Kidney (tissue), 22 donors: ENCODE measurements at places on chromosomes 4 and X.

DNA sequence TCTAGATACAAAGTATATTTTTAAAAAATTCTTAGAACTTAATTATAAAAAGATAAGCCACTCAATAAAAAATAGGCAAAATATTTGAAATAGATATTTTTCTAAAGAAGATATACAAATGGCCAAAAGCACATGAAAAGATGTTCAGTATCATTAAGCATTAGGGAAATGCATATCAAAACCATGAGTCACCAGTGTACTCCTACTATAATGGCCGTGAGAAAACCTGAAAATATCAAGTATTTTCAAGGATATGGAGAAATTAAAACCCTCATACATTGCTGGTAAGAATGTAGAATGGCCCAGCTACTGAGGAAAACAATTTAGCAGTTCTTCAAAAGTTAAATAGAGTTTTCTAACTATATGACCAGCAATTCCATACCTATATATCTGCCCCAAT, 337.9 kb downstream of the CAMK2D start:
- DNase-seq = no peak

GRCh38 chrX:133307637-133308498, 89.7 kb upstream of the TFDP3 start:
- no peak for DNase-seq

DNA sequence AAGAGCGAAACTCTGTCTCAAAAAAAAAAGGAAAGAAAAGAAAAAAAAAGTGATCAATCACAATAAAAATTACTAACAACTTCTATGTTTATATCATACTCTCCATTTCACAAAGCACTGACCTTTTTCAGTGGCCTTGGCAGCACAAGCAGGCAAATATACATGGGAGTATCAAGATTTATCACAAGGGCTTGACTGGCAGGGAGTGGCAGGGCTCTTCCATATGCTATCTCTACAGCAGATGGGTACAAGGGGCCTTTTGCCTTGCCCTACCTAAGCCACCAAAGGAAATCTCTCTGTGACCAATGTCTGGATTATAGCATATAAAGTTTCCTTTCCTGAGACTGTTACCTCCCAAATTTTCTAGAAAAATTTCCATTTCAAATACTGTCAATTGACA, 24.4 kb downstream of the TSPAN5 start:
- no peak for DNase-seq

DNA sequence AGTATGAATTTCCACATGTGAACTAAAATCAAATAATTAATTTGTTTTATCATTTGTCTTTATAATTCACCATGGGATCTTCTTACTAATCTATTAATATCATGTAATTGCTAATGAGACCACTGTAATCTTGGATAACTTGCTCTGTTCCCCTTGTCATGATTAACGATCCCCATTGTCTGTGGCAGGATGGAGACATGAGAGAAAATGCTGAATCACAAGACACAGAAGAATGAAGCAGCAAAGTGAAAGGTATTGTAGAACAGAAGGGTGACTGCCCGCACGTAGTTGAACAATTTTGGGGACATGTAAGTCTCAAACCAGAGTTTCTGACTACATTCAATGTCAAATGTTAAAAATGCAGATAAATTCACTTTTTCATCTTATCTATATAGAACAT, 135.2 kb downstream of the EPHA5 start:
- no peak for DNase-seq

DNA sequence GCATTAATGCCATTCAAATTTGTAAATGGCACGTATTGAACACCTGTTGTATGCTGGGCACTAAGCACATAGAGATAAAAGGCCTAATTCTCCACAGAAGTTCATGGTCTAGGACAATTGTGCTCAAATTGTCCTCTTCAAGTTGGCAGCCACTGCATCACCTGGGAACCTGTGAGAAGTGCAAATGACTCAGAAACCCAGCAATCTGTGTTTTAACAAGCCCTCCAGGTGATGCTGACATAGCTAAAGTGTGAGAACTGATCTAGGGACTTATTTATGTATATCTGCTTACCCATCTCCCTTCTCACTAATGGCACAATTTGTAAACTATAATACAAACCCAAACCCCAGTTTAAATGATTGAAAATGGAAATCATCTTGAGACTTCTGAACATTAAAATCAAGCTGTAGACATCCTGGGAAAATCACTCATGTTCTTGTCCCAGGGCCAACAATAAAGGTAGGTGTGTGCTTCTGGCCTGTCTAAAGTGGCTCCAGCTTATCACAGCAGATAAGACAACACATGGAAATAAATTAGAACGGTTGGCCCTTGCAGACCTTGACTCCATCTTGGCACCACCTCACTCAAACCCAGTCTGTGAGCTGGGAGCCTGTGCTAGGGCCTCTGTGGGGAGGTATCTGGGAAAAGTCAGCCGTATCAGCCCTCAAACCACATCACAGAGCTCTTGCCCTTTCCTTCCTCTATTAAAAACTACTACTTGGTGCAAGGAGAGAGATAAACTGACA, 46.8 kb downstream of the UCHL1 start:
- no peak for DNase-seq

GRCh38 chrX:1717373-1717772, 102.5 kb downstream of the ASMT start:
- DNase-seq = peak; percentile 64

DNA sequence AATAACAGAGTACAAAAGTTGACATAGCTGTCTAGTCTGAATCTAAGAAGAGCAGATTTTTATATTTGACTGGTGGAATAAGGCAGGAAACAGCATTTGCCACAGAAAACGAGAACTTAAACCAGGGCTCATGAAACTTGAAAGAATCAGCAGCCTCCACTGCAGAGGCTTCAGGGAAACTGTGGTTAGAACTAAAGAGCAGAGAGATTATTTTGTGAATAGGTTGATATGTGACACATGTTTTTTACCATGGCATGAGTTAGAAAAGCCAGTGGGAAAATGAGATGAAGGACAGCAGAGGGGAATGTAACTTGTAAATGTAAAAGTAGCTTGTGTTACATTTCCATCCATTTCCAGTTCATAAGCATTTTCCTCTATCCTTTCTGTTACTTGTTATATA, 63.7 kb upstream of the CAMK2D start:
- DNase-seq = no peak

DNA sequence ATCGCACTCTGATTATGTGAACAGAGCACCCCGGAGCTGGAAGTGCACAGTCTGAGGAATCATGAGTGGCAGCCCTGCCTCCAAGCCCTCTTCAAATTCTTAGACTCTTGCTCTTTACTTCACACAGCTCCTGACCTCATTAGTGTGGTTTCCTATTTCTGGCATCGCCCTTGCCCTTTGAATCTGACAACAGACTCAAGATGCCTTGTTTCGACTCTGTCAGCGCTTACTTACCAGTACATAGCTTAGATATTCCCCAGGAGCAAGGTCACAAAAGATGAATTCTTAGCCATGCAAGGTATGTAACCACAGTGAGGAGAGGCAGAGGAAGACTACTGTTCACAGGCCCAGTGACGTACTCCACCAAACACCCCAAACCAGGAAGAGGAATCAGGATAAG, 167.2 kb downstream of the KDR start:
- no peak for DNase-seq

DNA sequence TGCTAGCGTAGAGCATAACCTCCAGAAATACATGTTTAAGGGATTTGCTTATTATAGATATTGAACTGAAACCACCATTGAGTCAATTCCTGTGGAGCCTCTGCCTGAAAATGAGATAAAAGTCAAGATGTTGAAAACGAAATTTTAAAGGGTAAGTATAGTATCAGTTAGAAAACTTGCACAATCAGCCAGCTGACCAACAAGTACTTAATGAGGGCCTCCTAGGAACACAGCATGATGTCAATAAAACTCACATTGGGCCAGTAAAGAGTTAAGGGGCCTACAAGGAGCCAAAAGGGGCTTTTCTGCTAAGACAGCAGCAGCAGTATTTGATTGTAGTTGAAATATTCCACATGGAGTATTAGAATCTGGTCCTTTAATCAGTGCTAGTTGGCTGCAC, 314.1 kb upstream of the PPARGC1A start:
- DNase-seq = no peak

- no peak for DNase-seq
Measured at GRCh38 chrX:100379388-100379986, 30.6 kb downstream of the PCDH19 start.

DNA sequence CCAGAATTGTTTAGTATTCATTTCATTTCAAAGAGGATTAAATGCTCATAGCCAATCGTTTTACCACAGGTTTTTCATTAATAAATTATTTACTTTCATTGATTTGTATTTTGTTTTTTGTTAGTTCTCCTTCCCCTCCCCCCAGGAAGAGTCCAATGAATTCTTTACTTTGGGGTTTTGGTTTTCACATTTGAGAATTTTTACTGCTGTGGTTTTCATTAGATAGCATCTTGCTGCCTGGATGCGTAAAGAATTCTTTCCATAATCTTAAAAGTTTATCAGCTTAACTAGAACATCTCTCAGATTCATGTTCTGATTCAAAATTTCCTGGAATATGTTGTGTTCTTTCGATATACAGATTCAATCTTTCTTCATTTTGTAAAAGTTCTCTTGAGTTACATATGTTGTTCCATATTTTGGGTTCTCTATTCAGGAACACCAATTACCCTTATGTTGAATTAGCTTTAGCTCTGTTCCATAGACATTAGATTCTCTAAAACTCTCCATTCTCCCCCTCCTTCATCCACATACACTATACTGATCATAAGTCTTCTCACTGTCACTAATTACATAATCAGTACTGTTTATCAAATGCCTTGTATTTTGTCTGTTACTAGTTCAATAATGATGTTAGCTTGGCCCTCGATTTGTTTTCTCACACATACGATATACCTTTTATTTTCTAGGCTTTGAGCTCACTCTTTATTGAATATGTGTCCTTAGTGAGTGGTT, 184.4 kb downstream of the CAMK2D start:
- no peak for DNase-seq

GRCh38 chr4:38856524-38857337, at the start of gene TLR6:
Gene TLR6 (minus strand): TSS chr4:38856817. CDS start chr4:38829473, 27,344 bp downstream.
- peak; percentile 60 for DNase-seq

- DNase-seq = no peak
Measured at GRCh38 chr4:138034871-138035270, 207.3 kb downstream of the SLC7A11 start.
